ENCODE measurements at places on chromosomes 4 and X.

DNA sequence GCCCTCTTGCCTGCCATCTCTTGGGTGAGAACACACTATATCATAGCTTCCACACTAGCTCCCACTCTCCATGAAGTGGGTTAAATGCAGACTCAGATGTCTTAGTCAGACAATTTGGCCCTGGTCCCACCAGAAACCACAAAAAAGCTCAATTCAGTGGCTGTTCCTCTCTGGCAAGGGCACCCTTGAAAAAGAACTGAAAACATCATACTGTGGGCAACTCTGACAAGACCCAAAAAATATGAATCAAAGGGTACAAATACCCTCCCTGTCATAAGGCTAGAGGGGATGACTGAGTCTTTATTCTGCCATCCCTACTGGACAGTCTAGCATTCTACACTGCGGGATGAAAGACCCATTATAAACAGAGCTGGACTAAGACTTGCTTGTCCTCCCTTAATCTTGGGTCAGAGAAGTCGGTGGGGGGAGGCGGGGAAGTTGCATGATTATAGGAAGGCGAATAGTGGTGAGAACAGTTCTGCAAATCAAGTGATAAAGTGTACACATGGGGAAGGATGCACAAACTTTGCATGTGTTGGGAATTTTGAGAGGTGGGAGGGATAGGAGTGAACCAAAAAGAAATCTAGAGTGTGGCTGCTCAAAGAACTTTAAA is 172.1 kb downstream of the OPHN1 start:
- no peak for DNase-seq

DNA sequence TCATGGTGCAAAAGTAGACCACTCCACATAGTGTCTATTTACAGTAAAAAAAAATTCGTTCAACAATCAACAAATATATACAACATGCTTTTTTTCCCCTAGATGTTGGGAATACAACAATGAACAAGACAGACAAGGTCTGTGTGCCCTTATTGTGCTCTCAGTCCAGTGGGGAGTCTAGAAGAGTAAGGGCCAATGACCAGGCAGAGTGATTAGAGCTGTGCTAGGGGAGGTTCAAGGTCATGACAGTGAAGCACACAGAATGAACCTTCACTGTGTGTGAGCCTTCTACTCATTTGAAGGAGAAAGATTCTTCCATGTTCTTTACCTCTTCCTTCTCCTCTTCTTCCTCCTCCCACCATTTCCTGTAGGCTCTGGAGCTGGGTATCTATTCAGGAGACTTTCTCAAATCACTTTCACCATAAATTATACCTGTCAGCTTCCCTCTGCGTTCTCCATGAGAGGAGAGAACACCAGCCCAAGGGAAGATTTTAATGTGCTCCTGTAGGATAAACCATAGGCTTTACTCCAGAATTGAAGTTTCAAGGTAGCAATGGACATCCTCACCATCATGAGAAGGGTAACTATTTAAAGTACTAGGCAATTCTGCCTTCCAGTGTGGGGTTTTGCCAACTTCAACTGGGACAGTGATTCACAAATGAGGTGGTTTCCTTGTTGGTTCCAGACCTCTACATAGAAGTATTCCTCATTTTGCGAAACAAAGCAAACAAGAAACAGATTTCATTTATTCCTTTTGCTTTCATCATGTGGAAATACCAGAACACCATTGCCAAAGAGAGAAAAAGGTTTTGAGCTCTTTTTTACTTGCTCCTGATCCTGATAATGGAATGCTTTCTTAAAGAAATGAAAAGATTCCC is 246.9 kb upstream of the GPC4 start:
- no peak for DNase-seq

DNA sequence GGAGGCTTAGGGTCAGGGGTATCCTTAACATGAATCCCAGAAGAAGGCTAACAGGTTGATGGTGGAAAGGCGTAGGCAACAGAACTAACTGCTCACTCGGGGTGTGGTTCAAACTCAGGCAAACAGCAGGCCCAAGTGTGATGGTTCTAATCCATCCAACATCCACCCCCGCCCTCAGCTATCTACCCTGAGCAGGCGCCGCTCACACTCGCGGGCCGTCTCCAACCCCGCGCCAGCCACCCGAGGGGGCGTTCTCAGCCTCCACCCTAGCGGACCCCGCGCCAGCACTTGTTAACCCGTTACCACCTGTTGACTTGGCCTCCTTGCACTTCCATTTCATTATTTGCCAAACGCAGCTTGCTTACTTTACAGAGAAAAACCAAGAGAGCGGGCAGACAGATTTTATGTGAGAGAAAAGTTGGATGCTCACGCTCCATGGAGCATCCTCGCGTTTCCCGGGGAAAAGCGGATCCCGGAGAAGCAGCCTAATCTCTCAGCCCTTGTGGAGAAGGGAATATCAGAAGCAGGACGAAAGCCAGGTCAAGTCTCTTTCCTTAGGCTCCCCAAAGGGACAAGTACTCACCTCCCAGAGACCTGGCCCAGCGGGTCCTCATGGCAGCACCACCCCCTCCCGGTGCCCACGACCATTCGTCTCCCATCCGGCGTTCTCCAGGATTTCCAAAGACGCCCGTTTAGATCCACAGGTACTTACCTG is 773 bp downstream of the SNCA start:
- no peak for DNase-seq

- DNase-seq = no peak
Measured at GRCh38 chr4:39044956-39045826, 13.0 kb upstream of the TMEM156 start.

DNA sequence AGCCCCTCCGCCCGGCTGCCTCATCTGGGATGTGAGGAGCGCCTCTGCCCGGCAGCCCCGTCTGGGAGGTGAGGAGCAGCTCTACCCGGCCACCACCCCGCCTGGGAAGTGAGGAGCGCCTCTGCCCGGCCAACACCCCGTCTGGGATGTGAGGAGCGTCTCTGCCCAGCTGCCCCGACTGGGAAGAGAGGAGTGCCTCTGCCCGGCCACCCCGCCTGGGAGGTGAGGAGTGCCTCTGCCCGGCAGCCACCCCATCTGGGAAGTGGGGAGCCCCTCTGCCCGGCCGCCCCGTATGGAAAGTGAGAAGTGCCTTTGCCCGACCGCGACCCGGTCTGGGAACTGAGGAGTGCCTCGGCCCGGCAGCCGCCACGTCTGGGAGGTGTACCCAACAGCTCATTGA is 74.3 kb upstream of the TNIP3 start:
- DNase-seq = no peak

- no peak for DNase-seq
Measured at GRCh38 chrX:23386726-23387125, 52.1 kb downstream of the PTCHD1 start.

DNA sequence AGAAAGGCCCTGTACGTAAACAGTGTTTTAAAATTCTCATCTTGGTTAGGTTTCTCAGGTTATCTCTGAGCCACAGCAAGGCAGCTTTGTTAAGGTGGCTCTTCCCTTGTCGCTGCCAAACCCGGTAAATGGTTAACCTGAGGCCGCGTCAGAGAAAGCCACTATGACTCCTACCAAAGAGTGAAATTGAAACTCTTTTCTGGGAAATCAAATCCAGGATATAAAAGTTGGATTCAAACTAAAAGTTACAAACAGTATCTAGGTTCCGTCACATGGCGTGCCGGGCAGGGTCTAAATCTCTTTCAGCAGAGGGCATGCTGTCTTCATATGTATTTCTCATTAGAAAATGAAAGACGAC is 433 bp downstream of the MMAA start:
- DNase-seq = peak; percentile 29

DNA sequence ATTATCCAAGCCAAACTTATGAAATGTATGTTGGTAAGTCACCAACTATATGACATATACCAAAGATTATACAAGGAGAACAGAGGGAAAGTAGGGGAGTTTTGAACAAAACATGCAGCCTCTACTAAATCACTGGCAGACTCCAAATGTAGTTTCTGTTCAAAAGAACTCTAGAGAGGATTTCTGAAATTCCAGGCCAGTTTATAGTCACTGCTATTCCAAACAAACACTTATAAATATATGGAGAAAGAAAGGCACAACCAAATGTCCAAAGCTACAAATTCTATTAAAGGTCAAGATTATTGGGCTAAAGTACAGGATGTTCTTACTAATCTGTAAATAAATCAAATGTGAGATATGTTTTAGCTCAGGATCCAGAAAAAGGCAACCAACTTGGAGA is 2.7 kb upstream of the LRCH2 start:
- no peak for DNase-seq

DNA sequence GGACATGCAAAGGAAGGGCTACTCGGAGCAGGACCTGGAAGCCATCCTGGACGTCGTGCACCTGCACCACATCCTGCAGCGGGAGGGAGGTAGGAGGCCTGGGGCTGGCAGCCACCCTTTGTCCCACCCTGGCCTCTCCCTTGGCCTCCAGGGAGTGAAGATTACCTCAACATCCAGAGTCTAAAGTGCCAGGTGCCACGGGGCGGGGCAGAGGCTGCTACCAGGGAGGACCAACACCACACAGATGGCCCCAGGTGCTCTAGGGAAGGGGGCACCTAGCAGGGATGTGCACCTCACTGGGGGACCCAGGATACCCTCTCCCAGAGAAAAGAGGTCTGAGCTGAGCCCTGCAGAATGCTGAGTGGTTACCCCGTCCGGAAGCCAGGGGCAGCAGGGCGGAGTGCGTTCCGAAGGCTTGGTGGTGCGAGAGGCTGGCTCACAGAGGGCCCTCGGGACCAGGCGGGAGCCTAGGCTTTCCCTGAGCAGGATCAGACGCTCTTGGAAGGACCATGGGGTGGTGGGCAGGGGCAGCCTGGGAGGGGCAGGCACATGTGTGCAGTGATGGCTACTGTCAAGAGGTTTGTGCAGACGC is 16.1 kb downstream of the ABCD1 start:
- no peak for DNase-seq

DNA sequence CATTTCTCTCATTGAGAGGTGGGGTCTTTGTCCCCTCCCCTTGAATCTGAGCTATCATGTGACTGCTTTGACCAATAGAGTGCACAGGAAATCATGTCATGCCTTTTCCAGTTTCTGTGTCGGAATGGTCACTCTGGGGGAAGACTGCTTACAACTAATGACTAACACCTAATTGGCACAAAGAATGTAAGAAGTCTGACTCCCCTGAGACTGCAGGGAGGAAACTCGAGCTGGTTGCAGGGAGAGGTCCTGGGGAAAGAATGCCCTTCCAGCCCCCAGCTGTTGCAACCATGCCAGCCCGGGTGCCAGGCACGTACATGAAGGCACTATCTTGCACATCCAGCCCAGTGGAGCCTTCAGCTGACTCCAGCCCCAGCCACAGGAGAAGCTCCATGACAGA is 254.2 kb downstream of the DHX15 start:
- no peak for DNase-seq

- DNase-seq = no peak
Measured at GRCh38 chr4:152997771-152998487, 61.8 kb downstream of the FHDC1 start.

DNA sequence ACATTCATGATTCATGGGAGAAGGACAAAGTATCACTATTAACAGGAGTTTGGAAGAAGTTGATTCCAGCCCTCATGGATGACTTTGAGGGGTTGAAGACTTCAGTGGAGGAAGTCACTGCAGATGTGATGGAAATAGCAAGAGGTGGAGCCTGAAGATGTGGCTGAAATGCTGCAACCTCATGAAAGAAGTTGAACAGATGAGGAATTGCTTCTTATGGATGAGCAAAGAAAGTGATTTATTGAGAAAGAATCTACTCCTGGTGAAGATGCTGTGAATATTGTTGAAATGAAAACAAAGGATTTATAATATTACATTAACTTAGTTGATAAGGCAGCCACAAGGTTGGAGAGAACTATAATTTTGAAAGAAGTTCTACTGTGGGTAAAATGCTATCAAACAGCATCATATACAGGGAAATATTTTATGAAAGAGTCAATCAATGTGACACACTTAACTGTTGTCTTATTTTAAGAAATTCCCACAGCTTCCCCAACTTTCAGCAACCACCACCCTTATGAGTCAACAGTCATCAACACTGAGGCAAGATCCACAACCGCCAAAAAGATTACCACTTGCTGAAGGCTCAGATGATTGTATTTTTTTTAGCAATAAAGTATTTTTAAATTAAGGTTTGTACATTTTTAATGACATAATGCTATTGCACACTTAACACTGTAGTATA is 302.6 kb downstream of the CBLL2 start:
- DNase-seq = no peak

DNA sequence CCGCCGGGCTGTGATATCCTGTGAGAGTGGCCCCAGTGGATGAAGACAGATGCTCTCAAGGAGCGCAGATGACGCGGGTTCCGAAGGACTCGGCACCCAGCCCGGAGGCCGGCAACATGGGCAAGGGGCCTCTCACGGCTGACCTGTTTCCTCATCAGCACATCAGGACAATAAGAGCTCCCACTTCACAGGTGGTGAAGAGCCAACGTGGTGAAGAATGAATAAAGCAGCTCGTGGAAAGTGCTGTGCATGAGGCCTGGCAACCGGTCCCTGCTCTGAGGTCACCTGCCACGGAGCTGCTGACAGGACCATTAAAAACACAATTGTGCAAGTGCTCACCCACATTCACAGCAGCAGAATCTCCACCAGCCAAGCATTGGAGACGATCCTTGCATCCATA is 22.9 kb downstream of the ABLIM2 start:
- no peak for DNase-seq

- no peak for DNase-seq
Measured at GRCh38 chr4:136841526-136841925, 690.8 kb downstream of the PCDH18 start.

DNA sequence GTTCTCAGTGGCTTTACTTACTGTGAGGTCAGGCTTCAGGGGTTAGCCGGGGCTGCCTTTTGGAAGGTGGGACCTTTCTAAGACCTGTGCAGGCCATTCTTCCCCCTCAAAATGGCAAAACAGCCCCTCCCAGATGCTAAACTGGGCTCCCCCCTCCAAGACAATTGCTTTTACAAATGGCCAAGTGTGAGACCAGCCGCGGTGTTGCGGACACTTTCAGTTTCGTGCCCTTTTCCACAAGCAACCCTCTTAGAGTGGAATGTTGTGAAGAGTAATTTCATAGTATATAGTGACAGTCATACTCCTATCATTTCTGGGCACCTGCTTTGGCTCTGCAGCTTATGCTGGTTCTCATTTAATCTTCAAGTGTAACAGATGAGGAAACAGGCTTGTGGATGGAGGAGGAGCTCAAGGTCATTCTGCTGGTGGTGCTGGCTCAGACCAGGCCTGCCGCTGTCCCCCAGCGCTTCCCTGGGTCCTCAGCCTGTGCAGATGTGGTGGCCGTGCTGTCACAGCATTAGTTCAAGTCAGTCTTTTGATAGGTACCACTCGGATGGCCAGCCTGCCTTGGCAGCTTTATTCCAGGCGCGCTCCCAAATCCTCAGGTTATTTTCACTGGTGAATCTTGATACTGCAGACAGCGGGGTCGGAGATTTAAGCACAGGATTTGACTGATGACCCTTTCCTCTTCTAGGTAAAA is 55.0 kb upstream of the TADA2B start:
- no peak for DNase-seq

- DNase-seq = no peak
Measured at GRCh38 chr4:2062808-2063524, 3.8 kb downstream of the NAT8L start.

DNA sequence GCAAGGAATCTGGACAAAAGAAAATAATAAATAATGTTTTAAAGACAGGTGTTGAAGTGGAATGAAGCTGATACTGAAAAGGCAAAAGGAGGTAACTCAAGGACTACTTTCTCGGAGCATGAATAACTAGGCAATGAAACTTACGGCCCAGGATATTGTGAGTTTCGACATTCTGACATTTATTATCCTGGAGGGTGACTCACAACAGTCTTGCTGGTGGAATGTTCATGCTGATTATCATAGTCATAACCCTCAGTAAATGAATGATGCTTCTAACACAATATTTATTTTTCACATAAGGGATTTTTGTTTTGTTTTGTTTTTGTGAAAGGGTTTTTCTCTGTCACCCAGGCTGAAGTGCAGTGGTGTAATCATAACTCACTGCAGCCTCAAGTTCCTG is 147.0 kb upstream of the HPGD start:
- DNase-seq = no peak

GRCh38 chrX:135931644-135932487 is 38.4 kb downstream of the SAGE1 start:
- peak; percentile 22 for DNase-seq

Measured in NCI-H2081 (cell line).